Caco-2 (cell line): ENCODE measurements at places on chromosomes 7 and 10.

DNA sequence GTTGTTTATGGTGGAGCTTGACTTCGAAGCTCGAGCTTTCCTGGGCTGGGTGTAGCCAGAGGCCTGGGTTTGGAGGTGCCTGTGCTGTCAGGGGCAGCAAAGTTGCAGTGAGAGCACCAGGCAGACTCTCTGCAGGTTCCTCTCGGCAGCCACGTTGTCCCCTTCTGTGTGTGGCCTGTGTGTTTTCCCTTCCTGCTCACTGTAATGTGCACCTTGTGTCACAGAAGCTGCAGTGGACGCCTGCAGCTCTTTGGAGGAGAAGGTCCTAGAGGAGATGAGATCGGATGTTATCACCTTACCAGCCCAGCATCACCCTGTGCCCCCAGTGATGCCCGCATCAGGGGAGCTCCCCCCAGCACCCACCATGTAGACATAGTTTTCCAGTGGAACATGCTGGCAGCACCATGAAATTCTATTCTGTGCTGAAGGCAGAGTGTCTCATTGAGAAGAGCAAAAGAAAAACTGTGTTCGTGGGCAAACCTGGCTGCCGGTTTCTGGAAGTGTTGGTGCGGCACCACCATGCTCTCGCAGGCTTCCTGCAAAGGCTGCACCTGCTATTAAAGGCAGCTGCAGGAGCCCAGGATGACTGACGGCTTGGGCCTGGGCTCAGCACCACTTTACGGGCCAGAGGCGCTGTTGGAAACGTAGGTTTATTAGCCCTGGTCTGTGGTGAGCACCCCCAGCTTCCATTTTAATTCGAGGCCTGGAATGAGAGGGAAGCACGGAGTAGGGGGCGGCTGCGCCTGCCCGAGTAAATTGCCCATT is 609.8 kb upstream of the FOXK1 start:
- no peak for DNase-seq

DNA sequence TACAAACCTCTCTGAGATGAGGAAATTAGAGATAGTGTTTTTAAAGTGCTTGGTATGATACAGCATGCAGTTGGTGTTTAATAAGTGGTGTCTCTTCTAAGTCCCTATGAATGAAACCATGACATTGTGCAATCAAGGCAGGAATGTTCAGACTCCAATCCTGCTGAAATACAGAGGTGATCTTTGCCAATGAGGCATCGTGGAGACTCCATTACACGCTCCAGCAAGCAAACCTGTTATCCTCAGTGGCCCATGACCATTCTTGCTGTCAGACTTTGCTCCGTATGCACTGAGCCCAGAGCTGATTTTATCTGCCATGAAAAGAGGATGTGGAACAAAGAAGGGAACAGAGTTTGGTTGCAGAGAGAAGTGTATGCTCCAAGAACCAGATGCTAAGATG is 47.3 kb downstream of the CDHR3 start:
- DNase-seq: no peak

- peak; percentile 67 for DNase-seq
Observed at GRCh38 chr10:132685101-132685891, 100.7 kb downstream of the NKX6-2 start.

GRCh38 chr10:89548673-89549072 is 13.3 kb upstream of the SLC16A12 start:
- no peak for DNase-seq

DNA sequence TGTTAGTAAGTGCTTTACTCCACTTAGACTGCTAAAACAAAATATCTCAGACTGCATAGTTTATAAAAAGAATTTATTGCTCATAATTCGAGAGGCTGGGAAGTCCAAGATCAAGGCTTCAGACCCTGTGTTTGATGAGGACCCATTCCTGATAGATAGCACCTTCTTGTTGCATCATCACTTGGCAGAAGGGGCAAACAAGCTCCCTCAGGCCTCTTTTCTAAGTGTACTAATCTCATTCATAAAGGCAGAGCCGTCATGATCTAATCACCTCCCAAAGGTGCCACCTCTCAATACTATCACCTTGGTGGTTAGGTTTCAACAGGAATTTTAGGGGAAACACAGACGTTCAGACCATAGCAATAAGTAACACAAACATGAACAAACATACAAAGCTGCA is 55.4 kb downstream of the CRPPA start:
- no peak for DNase-seq

- no peak for DNase-seq
Observed at GRCh38 chr7:92631850-92632487, 41.8 kb upstream of the FAM133B start.

DNA sequence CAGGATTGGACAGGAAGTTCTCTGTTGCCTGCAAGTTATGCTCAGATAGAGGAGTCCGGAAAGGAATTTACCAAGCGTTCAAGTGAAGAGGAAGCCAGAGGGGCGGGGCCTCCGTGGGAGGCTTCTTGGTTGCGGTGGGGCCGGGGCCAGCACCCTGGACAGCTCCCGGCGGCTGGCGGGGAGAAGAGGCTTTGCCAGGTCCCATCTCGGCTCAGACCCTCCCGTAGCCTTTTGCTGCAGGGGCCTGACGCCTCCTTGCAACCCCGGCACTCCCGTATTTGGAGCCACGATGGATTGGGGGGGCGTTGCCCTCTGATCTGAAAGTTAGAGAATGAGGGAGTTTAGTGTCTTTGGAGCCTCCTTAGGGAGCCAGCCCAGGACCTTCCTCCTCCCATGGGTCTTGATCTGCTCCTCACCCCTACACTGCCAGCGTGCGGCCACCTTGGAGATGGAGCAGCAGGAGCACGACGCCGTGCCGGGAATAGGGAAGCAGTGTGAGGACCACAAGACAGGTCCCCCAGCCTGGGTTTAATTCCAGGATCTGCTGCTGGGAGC is 3.1 kb upstream of the SLC18A3 start:
- DNase-seq: peak; percentile 84

DNA sequence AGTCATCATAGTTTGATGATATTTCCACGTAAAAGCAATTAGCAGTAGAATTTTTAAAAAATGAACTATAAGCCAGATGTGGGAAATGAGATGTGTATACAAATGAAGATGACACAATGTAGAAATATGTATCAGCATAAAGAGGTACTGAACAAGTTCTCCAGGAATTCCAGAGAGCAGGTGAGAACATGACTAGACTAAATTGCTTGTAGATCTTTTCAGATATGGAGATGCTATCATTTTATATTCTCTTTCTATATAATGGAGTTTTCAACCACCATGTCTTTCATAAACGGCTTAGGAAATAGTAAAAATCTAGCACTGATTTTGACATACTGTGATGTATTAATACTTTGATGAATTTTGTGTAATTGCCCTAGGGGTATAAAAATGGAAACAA is 130.9 kb downstream of the SEMA3D start:
- no peak for DNase-seq

- DNase-seq: no peak
Observed at GRCh38 chr10:28135258-28135657, 136.4 kb upstream of the ODAD2 start.

GRCh38 chr7:84232646-84233045 is 38.1 kb upstream of the SEMA3A start:
- no peak for DNase-seq

DNA sequence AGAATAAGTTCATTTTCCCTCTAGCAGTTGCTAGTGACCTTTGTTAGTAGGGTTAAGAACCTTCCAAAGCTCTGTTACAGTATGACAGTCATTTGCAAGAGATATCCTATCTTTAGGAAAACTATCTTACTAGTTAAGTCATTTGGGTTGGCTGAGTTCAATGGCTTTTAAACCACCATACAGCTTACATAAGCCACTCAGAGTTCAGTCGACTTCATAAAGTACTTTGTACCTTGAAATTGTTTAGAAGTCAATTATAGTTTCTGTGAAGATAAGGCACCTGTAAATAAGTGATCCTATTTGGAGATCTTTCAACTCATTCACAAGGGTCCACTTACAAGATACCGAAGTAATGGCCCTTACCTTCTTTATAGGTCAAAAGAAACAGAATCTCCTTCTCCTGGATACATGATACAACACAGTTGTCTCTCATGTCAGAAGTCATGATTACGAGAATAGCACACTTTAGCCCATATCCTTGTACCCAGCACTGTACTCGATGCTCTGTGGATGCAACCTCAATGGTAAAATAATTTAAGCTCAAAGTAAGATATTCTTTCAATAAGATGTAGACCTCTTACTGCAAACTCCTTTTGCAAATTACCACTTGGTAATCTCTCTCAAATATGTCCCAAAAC is 11.9 kb upstream of the ABCC2 start:
- no peak for DNase-seq

GRCh38 chr10:46022978-46023702 is 7.3 kb downstream of the NCOA4 start:
- peak; percentile 99 for DNase-seq

DNA sequence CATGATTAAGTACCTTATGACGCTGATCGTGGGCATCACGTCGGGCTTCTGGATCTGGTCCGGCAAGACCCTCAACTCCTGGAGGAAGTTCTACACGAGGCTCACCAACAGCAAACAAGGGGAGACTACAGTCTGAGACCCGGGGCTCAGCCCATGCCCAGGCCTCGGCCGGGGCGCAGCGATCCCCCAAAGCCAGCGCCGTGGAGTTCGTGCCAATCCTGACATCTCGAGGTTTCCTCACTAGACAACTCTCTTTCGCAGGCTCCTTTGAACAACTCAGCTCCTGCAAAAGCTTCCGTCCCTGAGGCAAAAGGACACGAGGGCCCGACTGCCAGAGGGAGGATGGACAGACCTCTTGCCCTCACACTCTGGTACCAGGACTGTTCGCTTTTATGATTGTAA is 2.5 kb downstream of the FZD1 start:
- DNase-seq: no peak

DNA sequence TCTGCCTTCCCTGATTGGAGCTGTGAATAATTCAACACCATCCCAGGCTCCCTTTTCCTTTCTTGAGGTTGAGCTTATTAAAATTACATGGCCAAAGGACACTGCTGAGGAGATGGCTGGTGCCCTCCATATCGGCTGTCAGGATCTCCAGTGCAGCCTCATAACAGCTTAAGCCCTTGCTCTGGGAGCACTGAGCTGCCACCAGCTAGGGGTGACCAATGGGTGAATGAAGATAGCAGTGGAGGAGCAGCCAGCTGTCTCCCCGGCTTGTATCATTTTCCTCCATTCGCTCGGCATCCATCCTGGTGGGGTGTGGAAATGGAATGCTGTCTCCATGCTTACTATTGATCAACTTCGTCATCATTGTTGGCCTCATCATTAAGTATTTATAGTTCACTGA is 154.6 kb downstream of the TMEM178B start:
- no peak for DNase-seq

DNA sequence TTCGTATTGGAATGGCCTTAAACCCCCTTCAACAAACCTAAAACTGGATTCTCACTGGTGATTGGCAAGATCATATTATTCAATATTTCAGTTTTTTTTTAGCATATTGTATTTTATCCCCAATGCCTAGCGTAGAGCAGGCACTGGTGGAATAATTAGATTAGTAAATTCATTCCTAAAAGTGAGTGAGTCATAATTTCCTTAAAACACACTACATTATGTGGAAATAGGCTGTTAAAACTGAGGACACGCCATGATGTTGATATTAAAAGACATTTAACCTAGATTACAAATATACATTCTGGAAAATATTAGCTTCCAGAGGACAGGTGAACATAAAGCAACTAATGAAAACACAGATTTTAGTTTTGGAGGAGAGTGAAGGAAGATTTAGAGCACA is 463.9 kb downstream of the PARD3 start:
- no peak for DNase-seq

GRCh38 chr10:122113945-122114747 is 125.2 kb downstream of the TACC2 start:
- DNase-seq: no peak

DNA sequence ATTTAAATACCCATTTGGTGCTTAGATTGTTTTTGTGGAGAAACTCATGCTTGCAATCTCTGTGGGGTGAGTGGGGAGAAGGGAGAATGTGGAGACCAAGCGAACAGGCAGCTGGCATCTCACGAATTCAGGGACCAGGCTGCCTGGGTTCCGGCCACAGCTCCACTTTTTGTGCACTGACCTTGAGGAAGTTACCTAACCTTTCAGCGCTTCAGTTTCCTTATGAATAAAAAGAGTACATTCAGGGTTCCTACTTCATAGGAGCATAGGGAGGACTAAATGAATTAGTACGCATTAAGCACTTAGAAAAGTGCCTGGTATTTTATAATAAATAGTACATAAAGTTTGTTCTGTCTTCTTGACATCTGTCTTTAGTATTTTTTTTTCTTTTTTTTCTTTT is 72.5 kb downstream of the PRTFDC1 start:
- no peak for DNase-seq

- peak; percentile 86 for DNase-seq
Observed at GRCh38 chr7:50446542-50446960, 3.6 kb downstream of the FIGNL1 start.

DNA sequence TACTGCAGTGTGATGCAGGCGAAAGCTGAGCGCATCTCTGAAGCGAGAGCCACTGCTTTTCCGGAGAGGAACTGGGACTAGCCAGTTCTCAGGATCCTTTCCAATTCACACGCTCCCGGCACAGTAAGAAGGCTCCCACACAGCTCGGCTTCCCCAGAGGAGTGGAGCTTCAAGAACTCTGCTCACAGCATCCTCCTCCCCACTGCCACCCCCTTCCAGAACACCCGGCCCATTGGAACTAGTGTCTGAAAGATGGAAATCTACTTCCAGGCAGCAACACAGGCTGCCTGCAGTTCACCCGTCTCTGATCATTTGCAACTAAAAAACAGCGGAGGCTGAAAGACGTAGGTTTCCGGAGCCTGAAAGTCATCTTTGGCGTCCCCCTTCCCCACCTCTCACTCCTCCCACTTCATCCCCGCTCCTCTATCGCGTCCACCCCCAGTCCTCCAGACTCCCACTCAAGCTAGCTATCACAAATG is at the start of gene DGKB:
TSS of gene DGKB (minus strand) at position 163 of the 479 bp plus-strand sequence.
- DNase-seq: no peak

- no peak for DNase-seq
Observed at GRCh38 chr7:71846160-71846559, 566.0 kb downstream of the CALN1 start.

DNA sequence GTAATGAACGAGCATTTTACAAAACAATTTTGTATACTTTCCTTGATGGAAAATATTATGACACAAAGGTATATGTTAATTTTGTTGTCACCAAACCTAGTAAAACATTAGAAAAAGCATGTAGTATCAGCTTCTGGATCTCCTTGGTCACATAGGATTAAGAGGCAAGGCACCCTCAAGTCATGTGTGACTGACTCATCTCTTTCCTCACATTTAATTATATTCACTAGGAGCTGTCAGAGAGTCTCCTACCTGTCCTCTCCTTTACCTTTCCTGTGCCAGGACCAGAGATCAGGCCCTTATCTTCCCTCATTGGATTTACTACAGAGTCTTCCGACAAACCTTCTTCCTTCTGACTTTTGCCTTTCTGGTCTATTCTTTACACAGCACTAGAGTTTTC is 111.3 kb upstream of the RPA3 start:
- no peak for DNase-seq

- DNase-seq: no peak
Observed at GRCh38 chr10:91629715-91630549, 2.9 kb downstream of the PPP1R3C start.

DNA sequence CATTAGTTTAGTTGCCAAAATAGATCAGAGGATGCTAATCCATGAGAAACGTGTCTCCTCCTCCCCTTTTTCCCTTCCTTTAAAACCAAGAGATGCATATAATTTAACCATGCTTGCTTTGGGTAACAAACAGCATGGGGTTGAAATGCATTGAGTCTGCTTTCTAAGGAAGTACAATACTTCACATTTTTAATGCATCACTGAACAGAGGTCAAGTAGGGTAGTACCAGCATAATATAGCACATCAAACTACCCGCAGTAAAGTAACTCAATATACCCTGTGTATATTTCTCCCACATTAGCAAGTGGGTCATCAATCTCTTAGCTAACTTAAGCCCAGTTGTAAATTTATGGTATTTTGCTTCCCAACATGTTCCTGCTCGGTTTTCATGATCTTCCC is 239.3 kb upstream of the SEMA3C start:
- no peak for DNase-seq
